Activated naive CD4-positive, alpha-beta T cell (primary cell): ENCODE measurements at places on chromosomes 12 and 14.

DNA sequence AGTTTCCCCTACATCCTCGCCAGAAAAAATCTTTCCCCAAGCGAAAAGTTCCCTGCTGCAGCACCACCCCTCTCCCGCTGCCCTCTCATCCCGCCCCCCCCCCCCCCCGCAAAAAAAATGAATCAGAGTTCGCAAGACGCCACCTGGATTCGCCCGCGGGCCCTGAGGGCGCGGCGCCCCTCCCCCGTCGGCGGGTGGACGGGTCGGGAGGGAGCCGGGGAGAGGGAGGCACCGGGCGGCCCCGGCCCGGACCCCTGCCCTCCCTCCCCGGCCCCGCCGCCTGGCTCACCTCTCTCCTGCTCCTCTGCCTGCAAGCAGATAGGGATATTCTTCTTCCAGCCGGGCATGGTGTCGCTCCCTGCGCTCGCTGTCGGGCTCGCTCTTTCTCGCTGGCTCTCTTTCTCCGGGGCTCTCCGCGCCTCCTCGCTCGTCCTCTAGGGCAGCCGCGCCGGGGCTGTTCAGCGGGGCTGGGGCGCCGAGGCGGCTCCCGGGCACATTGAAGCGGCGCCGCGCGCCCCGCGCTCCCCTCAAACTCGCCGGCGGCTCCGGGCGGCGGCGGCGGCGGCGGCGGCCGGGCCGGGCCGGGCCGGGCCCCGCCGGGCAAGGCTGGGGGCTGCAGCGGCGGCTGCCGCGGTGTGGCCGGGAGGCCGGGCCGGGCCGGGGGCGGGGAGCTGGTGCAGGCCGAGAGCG lies 200.3 kb upstream of the CAND1 start:
- DNase-seq: peak; percentile 17

GRCh38 chr12:57107456-57108155 lies 3.6 kb downstream of the STAT6 start:
- DNase-seq: no peak

GRCh38 chr12:88944397-88944796 lies 364.1 kb upstream of the KITLG start:
- no peak for DNase-seq

DNA sequence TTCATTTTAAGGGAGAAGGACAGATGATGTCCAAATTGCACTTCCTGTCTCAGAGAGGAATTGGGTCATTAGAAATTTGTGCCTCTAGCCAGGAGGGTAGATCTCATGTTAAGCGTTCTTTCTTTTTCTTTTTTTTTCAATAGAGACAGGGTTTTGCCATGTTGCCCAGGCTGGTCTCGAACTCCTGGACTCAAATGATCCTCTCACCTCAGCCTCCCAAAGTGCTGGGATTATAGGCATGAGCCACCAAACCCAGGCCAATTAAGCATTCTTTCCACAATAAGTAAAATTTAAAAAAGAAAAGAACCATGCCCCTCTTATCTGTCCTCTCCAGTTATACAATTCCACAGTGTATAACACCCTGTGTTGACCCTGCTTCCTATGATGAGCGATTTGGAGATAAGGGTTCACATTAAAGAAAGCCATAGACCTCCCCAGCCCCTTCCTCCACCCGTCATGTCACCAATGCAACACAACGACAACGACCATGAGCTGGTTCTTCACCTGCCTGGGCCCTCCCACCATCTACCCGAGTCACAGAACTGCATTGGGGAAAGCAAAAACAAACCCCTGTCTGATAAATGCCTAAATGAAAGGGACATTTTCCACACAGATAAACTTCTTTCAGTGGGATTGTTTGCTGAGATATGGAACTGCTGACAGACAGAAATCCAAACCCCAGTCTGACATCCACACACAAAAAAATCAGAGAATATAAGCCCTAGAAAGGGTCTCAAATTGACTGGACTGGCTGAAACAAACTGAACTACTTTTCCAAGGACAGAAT lies 37.3 kb downstream of the SSH1 start:
- no peak for DNase-seq

DNA sequence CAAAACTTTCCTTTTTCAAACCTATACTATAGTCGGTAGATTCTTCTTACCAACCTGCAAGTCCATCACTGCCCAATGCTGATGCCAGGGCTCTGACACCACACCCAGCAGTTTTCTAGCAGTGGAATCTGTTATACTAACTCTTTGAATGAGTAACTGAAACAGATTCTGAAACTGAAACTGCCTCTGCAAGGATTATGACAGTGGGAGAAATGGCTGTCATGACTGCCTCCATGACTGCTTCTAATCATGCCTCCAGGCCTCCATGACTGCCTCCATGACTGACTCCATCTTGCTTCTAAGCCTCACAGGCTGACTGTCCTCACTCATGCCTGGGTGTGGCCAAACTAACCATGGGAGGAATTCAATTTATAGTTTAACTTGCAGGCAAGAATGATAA lies 29.4 kb upstream of the OXA1L start:
- no peak for DNase-seq

- DNase-seq: no peak
Observed at GRCh38 chr14:104977681-104978653, at the start of gene AHNAK2. AHNAK2 (minus strand) TSS chr14:104978374; CDS start chr14:104978237, 137 bp downstream.

- DNase-seq: no peak
Observed at GRCh38 chr12:9387450-9387849, 179.3 kb upstream of the PZP start.

- no peak for DNase-seq
Observed at GRCh38 chr14:89384023-89384422, 33.0 kb downstream of the FOXN3 start.

GRCh38 chr14:33230021-33230420 lies 291.3 kb downstream of the NPAS3 start:
- no peak for DNase-seq

DNA sequence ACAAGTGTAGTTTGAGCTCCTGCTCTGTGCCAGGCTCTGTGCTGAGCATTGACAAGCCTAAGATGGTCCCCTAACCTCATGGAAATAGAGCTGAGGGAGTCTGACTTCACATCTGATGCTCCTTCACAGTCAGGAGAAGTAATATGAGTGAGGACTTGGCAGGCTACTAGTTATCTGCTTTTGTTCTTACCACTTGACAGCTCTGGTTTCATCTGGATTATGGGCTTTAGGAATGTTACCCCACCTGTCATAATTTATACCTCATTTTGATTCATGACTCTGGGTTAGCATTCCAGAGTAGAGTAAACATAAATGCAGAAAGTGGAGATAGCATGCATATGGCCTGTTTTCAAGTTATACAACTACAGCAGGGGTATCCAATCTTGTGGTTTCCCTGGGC lies 40.5 kb downstream of the ATP6V1D start:
- DNase-seq: no peak
